ENCODE measurements at places on chromosomes 12 and 14. TPM values are rescaled to one million over a fixed set of nuclear protein-coding genes. Genes with fewer than 3 reads are reported as not detected.

The DPPA3 gene
- total RNA-seq: not detected

The LAG3 gene
- total RNA-seq: 0.61 TPM

The ARHGEF25 gene
- total RNA-seq: 37.0 TPM

The CLEC2A gene
- not detected for total RNA-seq

The CCDC38 gene
- not detected for total RNA-seq

The TMTC1 gene
- total RNA-seq: 44.1 TPM

The KCNA5 gene
- total RNA-seq: not detected

The ASB2 gene
- 0.16 TPM for total RNA-seq

The RAB5B gene
- 92.8 TPM for total RNA-seq

The C3AR1 gene
- not detected for total RNA-seq

The SERPINA12 gene
- not detected for total RNA-seq

The ACVRL1 gene
- 78.0 TPM for total RNA-seq

The RPS6KA5 gene
- total RNA-seq: 2.4 TPM

The KLRB1 gene
- total RNA-seq: not detected

The REP15 gene
- total RNA-seq: 2.6 TPM

The NELL2 gene
- not detected for total RNA-seq

The PPP1R1A gene
- total RNA-seq: not detected

The PIWIL1 gene
- not detected for total RNA-seq
